ENCODE measurements at places on chromosomes 12 and 14. TPM values are rescaled to one million over a fixed set of nuclear protein-coding genes. Genes with fewer than 3 reads are reported as not detected.

The FGF6 gene
- polyA plus RNA-seq, result not detected

The CIROP gene
- polyA plus RNA-seq, result not detected

GRCh38 chr14:61343471-61343870 lies 22.1 kb downstream of the PRKCH start:
- DNase-seq, result no peak

DNA sequence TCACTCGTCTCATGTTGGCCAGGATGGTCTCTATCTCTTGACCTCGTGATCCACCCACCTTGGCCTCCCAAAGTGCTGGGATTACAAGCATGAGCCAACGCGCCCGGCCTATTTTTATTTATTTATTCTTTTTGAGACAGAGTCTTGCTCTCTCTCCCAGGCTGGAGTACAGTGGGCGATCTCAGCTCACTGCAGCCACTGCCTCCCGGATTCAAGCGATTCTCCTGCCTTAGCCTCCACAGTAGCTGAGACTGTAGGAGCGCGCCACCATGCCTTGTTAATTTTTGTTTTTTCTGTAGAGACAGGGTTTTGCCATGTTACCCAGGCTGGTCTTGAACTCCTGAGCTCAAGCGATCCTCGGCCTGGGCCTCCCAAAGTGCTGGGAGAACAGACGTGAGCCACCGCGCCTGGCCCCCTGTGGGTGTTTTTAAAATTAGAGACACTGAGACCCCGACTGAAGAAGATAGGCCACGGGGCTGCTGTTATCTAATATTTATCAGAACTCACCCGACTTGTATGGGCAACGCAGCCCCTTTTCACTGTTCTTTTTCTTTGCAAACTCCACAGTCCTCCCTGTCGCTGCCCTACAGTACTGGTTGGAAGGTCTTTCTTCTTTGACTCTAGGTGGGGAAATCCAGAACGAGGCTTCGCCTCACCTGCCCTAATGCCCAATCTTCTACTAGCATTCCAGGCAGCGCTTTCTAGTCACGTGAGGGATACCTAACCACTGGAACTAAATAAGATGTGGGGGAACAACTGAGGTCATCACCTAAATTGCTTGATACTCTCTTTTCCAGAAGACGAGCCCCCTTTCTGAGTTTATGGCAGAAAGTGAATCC lies 1.4 kb upstream of the GABARAPL1 start:
- no peak for DNase-seq

DNA sequence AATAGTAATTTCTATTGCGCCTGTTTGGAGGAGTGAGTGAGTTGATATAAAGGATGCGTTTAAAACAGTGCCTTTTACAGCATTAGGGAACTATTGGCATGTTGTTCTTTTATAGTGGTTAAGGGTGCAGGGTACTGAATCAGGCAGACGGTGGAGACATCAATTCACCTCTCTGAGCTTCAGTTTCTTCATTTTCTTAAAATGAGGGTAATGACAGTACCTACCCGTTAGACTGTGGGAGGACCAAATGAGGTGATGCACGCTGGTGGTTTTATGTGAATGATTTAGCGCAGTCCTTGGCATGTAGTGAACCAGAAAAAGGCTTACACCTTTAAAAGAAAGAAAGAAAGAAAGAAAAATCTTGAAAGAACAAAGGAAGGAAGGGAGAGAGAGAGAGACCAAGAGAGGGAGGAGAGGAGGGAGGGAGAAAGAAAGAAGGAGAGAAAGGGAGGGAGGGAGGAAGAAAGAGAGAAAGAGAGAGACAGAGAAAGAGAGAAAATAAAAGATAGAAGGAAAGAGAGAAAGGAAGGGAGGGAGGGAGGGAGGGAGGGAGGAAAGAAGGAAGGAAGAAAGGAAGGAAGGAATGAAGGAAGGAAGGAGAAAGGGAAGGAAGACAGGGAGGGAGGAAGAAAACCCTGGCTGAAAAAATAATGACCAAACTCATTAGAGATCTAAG lies 22.2 kb upstream of the CCND2 start:
- no peak for DNase-seq

GRCh38 chr12:47561746-47562145 lies 144.1 kb downstream of the RPAP3 start:
- DNase-seq, result no peak

- DNase-seq, result no peak
Measured at GRCh38 chr14:60968099-60968498, 12.8 kb downstream of the TRMT5 start.

DNA sequence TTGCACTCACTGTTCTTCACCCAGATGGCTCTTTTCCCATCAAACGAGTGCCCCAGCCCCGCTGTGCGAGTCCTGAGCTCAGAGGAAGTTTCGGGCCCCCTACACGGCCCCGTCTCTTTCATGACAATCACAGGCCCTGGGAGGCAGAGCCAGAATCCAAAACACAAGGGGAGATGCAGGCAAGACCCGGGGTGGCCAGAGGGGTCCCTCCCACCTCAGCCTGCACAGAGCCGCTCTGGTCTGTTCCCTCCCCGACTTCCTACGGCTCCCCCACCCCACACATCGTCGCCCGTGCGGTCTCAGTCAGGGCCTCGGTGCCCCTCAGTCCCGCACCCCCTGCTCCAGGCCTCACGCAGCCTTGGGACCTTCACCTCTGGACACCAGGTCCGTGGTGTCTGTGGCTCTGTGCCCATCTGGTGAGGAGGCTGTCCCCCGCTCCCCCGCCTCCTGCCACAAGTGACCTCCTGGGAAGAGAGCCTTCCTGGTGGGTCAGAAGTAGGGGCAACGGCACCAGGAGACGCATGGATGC lies 8.9 kb downstream of the GPR132 start:
- no peak for DNase-seq

DNA sequence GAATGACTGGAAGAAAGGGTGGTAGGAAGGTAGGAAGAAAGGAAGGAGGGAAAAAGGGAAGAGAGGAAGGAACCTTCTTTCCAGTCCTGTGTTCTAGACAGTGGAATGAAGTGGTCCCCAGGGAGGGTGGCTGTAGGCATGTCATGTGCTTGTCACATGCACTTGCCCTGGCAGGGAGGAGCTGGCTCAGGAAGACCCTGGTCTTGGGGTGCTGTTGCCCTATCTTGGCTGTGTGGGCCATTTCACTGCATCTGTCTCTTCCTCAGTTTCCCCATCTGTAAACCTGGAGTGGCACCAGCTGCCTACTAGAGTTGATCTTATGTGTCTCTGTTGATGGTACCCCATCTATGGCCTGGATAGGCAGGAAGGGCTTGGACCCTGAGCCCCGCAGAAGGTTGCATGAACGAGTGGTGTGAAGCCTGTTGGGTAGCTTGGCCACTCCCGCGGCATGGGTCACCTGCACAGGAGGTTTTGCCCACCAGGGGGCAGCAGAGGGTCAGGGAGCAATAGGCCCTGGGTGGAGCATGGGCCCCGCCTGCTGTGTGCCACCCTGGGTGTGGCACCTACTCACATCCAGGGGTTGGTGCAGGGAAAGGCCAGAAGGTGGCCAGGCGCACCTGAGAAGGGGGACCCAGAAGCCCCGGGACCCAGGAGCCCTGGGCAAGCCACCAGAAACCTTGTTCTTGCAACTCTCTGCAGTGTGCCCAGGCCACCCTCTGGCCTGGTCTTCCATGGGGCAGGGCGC lies 25.1 kb downstream of the MEG3 start:
- no peak for DNase-seq

DNA sequence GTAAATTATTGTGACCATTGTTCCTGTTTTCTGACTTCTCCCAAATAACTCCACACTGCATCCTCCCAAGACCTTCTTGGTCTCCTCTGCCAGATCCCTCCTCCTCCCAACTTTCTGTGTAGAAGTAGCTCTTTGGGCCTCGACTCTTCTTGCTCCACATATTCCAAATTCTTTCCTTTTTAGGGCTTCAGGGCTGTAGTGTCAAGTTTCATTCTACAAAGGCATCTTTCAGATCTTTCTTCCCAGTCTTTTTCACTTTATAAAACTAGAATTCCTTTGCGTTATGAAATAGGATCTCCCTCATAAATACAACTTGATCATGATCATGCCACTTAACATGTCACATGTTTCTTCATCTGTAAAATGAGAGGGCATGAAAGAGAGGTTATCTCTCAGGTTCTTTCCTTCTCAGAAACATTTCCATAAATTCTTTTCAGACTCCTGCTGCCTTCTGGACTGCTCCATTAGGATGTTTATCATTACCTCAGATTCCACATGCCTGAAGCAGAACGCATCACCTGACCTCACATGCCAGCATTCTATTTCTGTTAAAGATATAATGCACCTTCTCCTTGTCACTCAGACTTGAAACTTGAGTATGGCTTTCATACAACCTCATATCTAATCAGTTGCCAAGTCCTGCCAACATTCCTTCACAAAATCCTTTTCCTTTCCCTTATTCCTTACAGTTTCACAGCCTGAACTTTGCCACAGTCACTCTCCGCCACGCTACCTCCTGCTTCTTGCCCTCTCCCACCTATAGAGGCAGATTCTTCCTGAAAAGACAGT lies 8.5 kb downstream of the SLC38A1 start:
- DNase-seq, result no peak

Measured in renal cortex interstitium (tissue), 15 donors.